ENCODE measurements at places on chromosomes 13 and 19. TPM values are rescaled to one million over a fixed set of nuclear protein-coding genes. Genes with fewer than 3 reads are reported as not detected.
A peak's percentile ranks its signal among the peaks of the same experiment; 100 is the strongest.

The ZSCAN22 gene
- total RNA-seq: 3.6 TPM

The TMIGD2 gene
- 1.7 TPM for total RNA-seq

The ONECUT3 gene
- total RNA-seq: not detected

The ZNF177 gene
- total RNA-seq: 2.2 TPM

The GIPR gene
- 7.5 TPM for total RNA-seq

The ZNF835 gene
- total RNA-seq: 3.0 TPM

DNA sequence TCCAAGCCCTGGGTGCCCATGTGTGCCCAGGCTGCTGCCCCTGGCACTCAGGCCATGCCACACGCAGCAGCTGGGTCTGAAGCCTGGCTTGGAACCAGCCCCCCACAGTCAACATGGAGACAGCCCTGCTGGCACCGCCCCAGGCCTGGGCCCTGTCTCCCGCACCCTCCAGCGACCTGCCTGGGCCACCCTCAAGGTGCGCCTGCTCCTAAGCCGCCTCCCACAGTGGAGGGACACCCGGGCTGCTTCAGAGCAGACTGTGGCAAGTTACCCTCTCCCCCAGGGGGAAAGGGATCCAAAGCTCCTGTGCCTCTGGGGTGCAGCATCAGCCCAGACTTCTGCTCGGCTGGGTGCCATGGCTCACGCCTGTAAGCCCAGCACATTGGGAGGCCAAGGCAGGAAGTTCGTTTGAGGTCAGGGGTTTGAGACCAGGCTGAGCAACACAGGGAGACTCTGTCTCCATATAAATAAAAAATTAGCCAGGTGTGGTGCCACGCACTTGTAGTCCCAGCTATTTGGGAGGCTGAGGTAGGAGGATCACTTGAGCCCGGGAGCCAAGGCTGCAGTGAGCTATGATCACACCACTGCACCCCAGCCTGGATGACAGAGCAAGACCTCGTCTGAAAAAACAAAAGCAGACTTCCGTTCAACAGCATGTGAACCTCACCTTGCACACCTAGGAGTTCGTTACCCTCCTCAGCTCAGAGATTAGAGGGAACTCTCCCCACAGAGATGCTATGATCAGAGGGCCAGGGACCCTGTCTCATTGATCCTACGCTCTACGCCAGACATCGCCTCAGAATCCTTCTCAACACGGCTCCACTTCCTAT lies 15.6 kb downstream of the ELL start:
- no peak for DNase-seq

DNA sequence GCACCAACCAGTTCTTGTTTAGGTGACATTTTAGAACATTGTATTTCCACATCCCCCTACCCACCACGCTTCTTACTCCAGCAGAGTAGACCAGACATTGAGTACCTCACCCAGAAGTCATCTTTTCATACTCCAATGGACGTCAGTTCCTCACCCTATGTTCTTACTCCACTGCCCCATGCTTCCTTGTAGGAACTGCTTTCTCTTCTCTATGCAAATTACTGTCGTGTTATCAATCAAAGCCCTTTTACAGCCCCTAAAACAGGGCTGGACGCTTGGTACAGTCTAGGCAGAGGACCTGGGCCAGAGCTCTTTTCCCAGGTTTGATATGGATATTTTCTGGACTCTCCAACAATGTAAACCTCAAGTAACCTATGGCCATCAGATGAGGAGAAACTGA lies 58.2 kb downstream of the USP12 start:
- no peak for DNase-seq

GRCh38 chr13:18949489-18949761 lies 232.2 kb downstream of the TUBA3C start:
- DNase-seq: no peak

DNA sequence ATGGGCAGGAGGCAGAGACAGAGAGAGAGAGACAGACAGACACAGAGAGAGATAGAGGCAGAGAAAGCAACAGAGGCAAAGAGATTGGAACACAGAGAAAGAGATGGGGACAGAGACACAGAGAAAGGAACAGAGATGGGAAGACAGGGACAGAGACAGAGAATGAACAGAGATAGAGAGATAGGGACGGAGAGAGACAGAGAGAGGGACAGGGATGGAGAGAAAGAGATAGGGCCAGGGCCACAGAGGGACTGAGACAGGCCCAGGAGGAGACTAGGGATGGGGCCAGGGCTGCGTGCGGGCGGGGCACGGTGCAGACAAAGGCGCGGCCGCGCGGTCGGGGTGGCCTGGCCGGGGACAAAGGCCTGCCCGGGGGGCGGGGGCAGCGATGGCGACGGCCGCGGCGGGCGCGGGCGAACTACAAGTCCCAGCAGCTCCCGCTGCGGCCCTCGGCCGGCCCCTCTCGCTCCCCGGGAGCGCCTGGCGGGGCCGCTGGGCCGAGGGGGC lies at the start of gene ZNF358:
Gene ZNF358, plus strand, starts transcription at position 459 of the 507 bp plus-strand sequence. CDS start 3,140 bp downstream, outside the sequence.
- DNase-seq: peak; percentile 85

- no peak for DNase-seq
Measured at GRCh38 chr13:74372511-74372910, 238.3 kb upstream of the KLF12 start.

- DNase-seq: no peak
Measured at GRCh38 chr19:39544226-39544903, 4.4 kb upstream of the EID2 start.

DNA sequence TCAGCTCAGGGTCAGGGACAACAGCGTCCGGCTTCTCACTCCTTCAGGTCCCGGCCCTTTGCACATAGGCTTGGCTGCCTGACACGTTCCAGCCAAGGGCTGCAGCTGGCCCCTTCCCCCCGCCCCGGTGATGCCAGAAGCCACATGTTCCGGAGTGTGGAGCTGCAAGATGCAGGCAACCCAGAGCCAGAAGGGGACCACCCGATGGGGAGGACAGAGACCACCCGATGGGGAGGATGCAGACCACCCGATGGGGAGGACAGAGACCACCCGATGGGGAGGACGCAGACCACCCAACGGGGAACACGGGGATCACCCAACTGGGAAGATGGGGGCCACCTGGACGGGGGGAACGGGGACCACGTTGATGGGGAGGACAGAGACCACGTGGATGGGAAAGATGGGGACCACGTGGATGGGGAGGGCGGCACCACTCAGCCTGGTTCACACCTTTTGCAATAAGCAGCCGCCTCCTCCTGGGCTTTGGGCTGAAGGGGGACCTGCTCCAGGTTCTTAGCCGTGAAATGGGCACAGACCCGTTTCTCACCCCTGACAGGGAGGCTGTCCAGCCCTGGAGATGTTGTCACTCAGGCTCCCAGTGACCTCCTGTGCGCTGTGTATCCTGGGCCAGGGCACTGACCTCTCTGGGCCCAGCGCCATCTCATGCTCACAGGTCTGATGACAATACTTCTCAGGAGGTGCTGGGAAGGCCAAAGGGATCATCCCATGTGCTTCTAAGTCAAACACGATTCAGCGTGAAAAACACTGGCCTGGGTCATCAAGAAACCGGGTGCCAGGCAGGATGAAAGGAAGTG lies 34.5 kb downstream of the C13orf46 start:
- DNase-seq: no peak

DNA sequence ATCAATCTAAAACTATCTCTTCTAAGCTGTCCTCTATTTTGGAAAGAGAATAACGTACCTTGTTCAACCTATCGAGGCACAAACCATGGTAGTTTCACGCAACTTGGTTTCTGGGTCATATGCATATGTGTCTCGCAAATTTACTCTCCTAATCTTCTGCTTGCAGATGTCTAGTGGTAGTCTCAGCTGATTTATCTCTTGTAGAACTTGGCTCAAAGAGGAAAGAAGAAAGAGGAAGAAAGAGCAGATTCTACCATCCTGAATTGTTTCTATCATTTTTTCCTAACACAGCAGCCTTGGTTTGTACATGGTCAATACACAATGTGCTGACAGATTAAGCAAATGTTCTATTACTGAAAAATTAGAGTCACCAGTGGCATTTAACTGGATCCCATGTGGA lies 282.3 kb downstream of the SPRY2 start:
- DNase-seq: no peak

- no peak for DNase-seq
Measured at GRCh38 chr13:28110414-28110813, 10.0 kb upstream of the FLT3 start.

DNA sequence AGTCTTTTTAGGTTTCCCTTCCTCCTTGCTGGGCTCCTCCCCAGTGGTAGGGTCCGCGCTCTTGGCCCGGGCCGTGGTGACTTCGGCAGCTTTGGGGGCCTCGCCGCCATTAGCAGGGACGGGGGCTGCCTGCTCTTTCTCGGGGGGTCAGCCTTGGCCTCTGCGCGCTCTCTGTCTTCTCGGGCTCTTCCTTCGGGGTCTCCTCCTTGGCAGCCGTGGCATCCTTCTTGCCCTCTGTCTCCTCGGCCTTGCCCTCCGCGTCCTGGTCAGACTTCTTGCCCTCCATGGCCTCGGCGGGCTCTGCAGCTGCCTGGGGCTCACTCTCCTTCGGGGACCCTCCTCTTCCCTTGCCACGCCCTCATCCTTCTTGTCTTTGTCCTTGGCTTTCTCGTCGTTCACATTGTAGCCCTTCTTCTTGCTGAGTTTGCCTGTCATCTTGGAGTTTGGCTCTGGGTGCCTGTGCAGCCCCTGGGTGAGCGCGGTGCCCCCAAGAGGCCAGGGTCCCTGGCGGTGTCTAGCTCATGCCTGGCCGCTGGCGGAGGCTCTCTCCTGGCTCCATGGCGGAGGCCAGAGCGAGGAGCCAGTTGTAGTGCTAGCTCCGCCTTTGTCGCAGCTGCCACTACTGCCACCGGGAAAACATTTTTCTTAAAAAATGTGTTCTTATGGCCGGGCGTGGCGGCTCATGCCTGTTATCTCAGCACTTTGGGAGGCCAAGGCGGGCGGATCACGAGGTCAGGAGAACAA lies 283.0 kb upstream of the SGCG start:
- no peak for DNase-seq

GRCh38 chr13:27147530-27148170 lies 24.0 kb downstream of the USP12 start:
- DNase-seq: no peak

GRCh38 chr19:53088091-53088490 lies 15.1 kb downstream of the ZNF160 start:
- DNase-seq: no peak

DNA sequence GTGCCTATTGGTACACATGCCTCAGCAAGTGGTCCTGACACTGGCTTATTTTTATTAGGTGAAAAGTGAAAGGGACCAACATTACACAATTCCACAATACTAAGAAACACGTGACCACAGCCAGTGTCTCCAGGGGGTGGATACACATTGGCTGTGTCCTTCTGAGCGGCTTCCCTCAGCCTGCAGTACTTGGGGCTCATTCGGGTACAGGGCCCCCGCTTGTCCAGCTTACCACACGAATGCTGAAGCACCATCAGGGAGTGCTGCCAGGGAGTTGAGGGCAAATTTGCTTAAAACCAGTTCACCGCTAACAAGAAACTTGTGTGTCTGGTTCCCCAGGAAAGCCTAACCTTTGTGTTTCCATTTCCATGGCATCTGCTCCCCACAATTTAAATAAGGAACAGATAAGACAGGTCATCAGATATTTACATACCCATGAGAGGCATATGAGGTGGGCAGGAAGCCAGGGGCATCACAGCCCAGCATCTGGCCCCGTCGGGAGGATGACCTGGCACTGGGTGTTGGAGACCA lies 23.3 kb downstream of the PBX4 start:
- DNase-seq: peak; percentile 65

- no peak for DNase-seq
Measured at GRCh38 chr13:96858133-96858826, 136.0 kb downstream of the OXGR1 start.

DNA sequence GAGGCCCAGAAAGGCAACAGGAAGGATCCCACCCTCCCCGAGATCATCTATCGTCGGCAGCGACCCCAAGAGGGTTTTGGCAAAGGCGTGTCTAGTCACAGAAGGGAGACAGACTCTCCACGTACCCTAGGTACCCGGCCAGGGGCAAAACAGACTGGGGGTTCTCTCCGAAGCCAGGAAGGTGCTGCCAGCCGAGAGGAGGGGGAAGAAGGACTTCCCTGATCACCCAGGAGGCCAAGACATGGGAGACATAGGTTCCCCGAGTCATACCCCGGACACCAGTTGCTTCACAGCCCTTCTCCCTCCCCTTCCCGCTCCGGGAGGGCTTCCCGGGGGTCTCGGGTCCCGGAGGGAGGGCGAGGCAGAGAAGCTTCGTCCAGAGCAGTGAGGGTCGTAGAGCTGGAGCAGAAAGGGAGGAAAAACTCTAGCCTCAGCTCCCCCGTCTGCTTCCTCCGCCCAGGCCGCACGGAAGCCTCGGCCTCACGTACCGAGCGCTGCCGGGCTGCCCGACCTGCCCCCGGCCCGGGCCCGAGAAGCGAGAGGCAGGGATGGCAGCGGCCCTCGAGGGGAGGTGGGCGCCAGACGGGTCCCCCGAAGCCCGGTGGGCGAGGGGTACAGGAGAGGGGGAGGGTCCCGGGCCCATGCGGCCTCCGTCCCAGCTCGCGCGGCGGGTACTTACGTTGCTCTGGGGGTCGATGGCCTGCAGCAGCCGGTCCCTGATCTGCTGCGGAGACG lies 644 bp downstream of the MED26 start:
- DNase-seq: peak; percentile 62
